Smooth muscle cell of bladder (primary cell): ENCODE measurements at places on chromosomes 12 and 14. TPM values are rescaled to one million over a fixed set of nuclear protein-coding genes. Genes with fewer than 3 reads are reported as not detected.

The VASH1 gene
- total RNA-seq = 2.6 and 5.1 TPM in 2 replicates

The SMCO3 gene
- 0.71 and 0.92 TPM in 2 replicates for total RNA-seq

The TMEM119 gene
- total RNA-seq = 44.5 and 62.7 TPM in 2 replicates

The ADCY6 gene
- total RNA-seq = 41.0 and 43.7 TPM in 2 replicates

The RPGRIP1 gene
- not detected in 2 replicates for total RNA-seq
